ENCODE measurements at places on chromosomes 3 and 15.

DNA sequence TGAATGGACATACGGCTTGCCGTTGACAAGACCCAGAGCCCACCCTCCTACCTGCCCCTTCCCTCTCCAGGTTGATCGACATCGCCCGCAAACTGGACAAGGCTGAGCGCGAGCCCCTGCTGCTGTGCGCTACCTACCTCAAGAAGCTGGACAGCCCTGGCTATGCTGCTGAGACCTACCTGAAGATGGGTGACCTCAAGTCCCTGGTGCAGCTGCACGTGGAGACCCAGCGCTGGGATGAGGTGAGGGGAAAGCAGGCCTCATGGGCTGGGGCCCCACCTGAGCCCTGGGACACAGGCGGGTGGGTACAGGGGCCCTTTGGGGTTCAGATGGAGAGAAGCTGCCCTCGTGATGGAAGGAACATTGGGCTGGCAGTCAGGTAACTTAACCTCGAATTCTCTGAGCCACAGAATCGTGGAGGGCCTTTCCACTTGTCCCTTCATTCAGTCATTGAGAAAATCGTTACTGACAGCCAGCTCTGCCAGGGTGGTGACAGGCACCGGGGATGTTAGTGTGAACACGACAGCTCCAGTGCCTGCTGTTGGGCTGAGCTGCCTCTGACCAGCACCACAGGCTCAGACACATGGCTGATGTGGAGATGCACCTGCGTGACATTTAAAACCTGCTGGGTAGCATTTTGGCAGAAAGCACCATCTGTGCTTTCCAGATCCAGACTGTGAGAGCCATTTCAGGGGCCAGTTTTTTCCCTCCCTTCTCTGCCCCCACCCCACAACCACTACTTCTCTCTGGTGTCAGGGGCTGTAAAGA lies 25.6 kb upstream of the RHO start:
- H3K4me3 ChIP-seq, result no peak overlapping the region
- no peak overlapping the region for H3K27ac ChIP-seq
- H3K36me3 ChIP-seq, result no peaks in the 10 kb centered on the region
- H3K27me3 ChIP-seq, result no peaks in the 10 kb centered on the region

DNA sequence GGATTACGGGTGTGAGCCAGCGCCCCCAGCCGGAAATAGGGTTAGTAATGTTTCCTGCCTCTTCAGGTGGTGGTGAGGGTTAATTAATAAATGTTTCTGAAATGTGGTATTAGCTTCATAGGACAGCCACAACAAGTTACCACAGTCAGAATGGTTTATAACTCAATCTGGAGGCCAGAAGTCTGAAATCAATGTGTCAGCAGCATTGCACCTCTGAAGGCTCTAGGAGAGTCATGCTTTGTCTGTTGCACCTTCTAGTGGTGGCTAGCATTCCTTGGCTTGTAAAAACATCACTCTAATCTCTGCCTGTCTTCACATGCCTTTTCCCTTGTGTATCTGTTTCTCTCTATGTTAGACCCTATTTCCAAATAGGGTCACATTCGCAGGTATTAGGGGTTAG lies 7.8 kb upstream of the RPSA start:
- peaks cover 6% of the 10 kb centered on the region for H3K36me3 ChIP-seq
- no peak for DNase-seq
- H3K4me1 ChIP-seq, result no peaks in the 10 kb centered on the region
- no peak overlapping the region for H3K27ac ChIP-seq
- no peaks in the 10 kb centered on the region for H3K27me3 ChIP-seq
- H3K4me3 ChIP-seq, result no peak overlapping the region

- H3K36me3 ChIP-seq, result peaks cover 14% of the 10 kb centered on the region
- no peak overlapping the region for H3K4me3 ChIP-seq
- H3K27ac ChIP-seq, result no peak overlapping the region
- no peaks in the 10 kb centered on the region for H3K4me1 ChIP-seq
- DNase-seq, result peak; percentile 26
These were observed 115.2 kb downstream of the USP13 start for GRCh38 chr3:179768080-179768479.

- no peaks in the 10 kb centered on the region for H3K36me3 ChIP-seq
- no peaks in the 10 kb centered on the region for H3K4me1 ChIP-seq
- no peak for DNase-seq
- H3K27me3 ChIP-seq, result no peaks in the 10 kb centered on the region
- H3K4me3 ChIP-seq, result no peak overlapping the region
- H3K27ac ChIP-seq, result no peak overlapping the region
These were observed 18.9 kb downstream of the IL1RAP start for GRCh38 chr3:190532731-190533203.

GRCh38 chr15:73081321-73081958 lies 29.2 kb downstream of the NEO1 start:
- no peak overlapping the region for H3K27ac ChIP-seq
- peak; percentile 65 for DNase-seq
- no peaks in the 10 kb centered on the region for H3K27me3 ChIP-seq
- H3K4me3 ChIP-seq, result no peak overlapping the region

GRCh38 chr3:107660306-107660976 lies 137.7 kb downstream of the BBX start:
- H3K27me3 ChIP-seq, result no peaks in the 10 kb centered on the region
- DNase-seq, result no peak
- no peaks in the 10 kb centered on the region for H3K36me3 ChIP-seq
- H3K4me1 ChIP-seq, result no peaks in the 10 kb centered on the region
- H3K27ac ChIP-seq, result no peak overlapping the region

DNA sequence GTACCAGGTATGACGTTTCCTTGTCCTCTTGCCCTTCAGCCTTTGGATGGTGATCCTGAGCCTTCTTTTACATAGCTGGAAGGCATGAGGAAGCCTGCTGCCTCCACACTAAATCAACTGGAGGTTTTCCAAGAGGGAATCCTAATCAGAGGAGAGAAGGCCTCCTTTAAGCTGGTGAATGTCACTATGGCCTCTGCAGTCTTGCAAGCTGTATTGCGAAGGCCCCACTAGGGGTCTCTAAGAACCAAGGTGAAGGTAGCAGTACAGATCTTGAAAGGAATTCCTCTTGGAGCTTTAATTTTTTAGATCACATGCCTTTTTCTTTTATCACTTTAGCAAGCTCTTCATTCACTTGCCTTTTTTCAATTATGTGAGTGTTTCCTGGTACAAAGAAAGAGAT lies 119.2 kb downstream of the GHSR start:
- DNase-seq, result no peak
- no peaks in the 10 kb centered on the region for H3K27me3 ChIP-seq
- no peaks in the 10 kb centered on the region for H3K4me1 ChIP-seq
- peaks cover 14% of the 10 kb centered on the region for H3K36me3 ChIP-seq

GRCh38 chr3:156240642-156241041 lies 120.3 kb downstream of the KCNAB1 start:
- no peak for DNase-seq
- H3K36me3 ChIP-seq, result no peaks in the 10 kb centered on the region
- no peak overlapping the region for H3K27ac ChIP-seq
- no peaks in the 10 kb centered on the region for H3K4me1 ChIP-seq
- H3K27me3 ChIP-seq, result no peaks in the 10 kb centered on the region

DNA sequence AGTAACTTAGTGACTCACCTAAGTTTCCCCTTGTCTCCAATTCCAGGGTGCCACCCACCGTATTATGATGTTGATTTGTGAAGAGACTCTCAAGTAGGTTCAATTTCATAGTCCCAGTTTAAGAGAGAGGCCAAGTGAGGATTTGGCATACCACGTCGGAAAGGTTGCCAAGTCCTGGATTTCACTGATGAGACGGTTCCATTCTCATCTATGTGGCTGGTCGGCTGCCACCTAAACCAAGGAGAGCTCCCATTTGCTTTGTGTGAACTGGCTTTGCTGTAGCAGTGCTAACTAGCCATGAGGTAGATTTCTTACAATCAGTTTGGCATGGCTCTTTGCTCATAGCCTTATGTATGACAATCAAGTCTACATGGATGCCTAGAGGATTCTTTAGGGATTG lies 653.6 kb downstream of the NLGN1 start:
- no peak overlapping the region for H3K4me3 ChIP-seq
- no peaks in the 10 kb centered on the region for H3K4me1 ChIP-seq
- no peaks in the 10 kb centered on the region for H3K27me3 ChIP-seq
- no peak for DNase-seq
- no peaks in the 10 kb centered on the region for H3K36me3 ChIP-seq

DNA sequence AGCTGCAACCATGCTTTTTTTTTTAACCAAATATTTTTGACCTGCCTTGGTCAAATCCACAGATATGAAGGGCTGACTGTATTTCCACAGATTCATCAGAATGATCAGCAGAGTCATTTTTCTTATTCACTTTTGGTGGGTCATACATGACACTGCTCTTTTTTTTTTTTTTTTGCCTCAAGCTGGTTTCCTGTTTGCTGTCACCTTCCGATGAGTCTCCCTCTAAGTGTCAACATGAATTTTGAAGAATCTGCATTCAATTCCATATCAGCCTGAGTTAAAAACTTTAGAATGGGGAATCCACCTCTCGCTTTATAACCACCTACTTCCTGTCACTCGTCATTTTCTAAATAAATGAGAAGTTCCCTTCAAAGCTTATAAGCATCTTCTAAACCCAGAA lies 2.2 kb upstream of the SLC12A8 start:
- no peak overlapping the region for H3K4me3 ChIP-seq
- no peak for DNase-seq
- no peaks in the 10 kb centered on the region for H3K27me3 ChIP-seq
- H3K27ac ChIP-seq, result no peak overlapping the region
- peaks cover 3% of the 10 kb centered on the region for H3K4me1 ChIP-seq
- H3K36me3 ChIP-seq, result no peaks in the 10 kb centered on the region

- no peak overlapping the region for H3K27ac ChIP-seq
- peak; percentile 70 for DNase-seq
- H3K27me3 ChIP-seq, result no peaks in the 10 kb centered on the region
- no peak overlapping the region for H3K4me3 ChIP-seq
- H3K36me3 ChIP-seq, result no peaks in the 10 kb centered on the region
- no peaks in the 10 kb centered on the region for H3K4me1 ChIP-seq
These were observed 157.7 kb upstream of the FAM3D start for GRCh38 chr3:58824285-58824684.

DNA sequence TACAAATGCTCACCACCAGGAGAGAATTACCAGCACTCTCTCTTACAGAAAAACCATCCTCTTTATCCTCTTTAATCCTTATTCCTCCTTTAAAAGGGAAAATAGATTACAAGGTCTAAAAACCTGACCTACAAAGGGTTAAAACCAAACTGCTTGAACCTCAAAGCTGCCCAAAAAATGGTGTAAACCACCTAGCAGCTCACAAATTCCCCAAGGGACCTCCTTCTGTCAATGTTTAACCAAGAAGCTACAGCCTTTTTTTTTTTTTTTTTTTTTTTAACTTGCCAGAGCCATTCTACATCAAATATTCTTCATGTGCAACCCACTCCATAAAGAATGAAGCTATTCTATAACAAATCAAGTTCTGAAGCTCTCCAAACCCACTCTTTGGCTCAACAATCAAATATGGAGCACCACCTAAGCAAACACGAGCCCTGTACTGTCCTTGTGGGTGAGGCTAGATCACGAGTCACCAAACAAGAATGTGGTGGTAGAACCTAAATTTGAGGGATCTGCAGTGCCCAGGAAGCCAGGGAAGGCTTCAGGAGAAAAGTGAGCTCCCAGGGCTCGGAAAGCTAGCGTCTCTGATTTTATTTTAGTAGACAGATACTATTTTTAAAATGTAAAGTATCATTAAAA lies 20.1 kb downstream of the OSBPL10 start:
- H3K4me3 ChIP-seq, result no peak overlapping the region
- H3K36me3 ChIP-seq, result no peaks in the 10 kb centered on the region
- no peaks in the 10 kb centered on the region for H3K4me1 ChIP-seq
- H3K27ac ChIP-seq, result peak overlapping the region; percentile 8
- H3K27me3 ChIP-seq, result no peaks in the 10 kb centered on the region
- DNase-seq, result no peak

DNA sequence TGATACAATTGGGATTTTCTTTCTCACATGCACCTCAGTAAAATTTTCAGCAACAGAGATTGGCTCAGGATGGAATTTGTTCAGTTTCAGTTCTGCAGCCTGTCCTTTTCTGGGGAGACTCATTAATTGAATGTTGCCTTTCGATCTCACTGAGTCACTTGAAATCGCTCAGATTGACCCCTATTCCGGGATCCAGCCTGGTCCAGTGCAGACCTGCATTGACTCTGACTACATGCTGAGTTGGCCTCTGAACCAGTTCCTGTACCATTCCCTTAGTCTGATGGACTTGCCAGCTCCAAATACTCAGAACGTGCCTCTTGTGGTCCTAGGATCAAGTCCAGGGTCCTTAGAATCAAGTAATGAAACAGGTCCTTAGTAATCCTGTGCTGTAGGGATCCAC lies 9.4 kb downstream of the IGF1R start:
- H3K4me1 ChIP-seq, result peaks cover 3% of the 10 kb centered on the region
- no peak overlapping the region for H3K4me3 ChIP-seq
- no peak overlapping the region for H3K27ac ChIP-seq
- H3K36me3 ChIP-seq, result no peaks in the 10 kb centered on the region
